AG09309 (cell line): ENCODE measurements at places on chromosomes 7 and 10.

GRCh38 chr7:138008588-138009349, 6.9 kb upstream of the CREB3L2 start:
- DNase-seq: no peak

DNA sequence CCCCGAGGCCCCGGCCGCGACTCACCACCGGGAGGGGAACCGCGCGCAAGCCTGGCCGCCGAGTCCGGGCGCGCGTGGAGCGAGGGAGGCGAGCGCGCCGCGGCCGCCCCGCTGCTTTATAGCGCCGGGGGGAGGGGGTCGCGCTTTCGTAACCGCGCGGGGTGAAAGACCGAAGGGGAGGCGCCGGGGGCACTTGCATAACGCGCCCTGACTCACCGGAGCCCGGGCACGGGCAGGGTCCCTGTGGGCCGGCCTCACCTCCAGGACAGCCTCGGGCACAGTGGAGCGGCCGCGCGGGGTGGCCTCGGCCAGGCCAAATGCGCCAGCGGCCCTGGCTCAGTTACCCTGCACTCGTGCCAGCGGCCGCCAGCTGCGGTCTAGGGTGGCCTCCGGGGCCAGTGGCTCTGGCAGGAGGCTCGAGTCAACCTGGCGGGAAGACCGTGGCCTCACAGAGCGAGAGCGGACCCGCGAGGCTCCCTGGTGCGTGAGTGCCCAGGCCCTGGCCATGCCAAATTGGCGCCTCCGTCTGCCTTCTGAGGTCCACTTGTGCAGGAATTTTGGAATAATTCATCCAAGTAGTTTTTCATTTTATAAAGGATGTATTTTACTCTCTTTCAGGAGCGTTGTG, at the start of gene RBP4:
RBP4 (minus strand) TSS at position 90 of the 628 bp plus-strand sequence. CDS start 207 bp downstream, outside the sequence.
- DNase-seq: no peak

DNA sequence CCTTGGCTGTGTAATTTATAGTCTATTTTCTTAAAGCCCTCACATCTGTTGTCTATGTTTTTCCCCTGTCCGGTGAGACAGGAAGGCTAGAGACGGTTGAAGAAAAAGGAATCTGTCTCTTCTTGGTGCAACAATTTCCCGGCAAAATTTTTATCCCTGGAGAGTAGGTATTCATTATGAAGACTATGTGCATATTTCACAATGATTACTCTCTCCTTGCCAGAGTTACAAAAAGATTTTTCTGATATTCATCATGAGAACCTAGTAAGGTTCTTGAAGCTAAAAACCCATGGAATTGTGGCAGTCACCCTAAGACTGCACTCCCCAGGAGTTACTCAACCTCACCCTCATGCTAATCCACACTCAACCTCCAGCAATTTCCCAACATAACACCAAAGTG, 55.0 kb upstream of the GHITM start:
- no peak for DNase-seq

GRCh38 chr10:7306616-7307015, 104.2 kb downstream of the SFMBT2 start:
- no peak for DNase-seq

DNA sequence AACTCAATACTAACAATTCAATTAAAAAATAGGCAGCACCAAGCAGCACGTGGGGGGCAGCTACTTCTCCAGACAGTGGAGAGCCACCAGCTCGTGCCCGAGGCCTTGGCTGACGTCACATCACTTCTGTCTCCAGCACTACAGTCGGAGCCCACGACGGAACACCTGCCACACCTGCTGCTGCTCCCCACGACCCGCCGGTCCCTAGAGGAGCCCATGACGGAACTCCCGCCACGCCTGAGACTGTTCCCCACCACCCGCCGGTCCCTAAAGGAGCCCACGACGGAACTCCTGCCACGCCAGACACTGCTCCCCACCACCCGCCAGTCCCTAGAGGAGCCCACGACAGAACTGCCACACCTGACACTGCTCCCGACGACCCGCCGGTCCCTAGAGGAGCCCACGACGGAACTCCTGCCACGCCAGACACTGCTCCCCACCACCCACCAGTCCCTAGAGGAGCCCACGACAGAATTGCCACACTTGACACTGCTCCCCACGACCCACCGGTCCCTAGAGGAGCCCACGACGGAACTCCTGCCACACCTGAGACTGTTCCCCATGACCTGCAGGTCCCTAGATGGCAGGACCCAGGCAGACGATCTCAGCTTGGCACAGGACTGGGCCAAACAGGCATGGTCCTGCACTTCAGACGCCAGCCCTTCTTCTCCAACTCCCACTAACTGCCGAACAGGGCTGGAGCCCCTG, 258.0 kb downstream of the ELFN1 start:
- DNase-seq: no peak

DNA sequence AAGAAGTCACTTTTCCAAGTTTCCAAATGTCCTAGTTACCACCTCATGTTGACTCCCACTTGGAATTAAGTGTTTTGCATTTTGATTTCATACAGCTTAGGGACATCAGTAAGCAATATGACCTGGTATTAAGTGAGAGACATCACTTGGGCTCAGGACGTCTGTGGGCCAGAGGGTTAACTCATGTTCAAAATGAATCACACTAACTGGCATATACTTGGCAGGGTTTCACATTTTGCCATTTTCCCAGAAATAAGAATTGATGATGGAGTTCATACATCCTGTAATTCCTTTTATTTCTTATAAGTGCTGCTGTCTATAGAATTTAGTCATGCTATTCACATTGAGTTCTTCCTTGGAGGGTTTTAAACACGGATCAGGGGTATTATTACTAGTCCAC, 516.5 kb downstream of the PHTF2 start:
- DNase-seq: no peak

DNA sequence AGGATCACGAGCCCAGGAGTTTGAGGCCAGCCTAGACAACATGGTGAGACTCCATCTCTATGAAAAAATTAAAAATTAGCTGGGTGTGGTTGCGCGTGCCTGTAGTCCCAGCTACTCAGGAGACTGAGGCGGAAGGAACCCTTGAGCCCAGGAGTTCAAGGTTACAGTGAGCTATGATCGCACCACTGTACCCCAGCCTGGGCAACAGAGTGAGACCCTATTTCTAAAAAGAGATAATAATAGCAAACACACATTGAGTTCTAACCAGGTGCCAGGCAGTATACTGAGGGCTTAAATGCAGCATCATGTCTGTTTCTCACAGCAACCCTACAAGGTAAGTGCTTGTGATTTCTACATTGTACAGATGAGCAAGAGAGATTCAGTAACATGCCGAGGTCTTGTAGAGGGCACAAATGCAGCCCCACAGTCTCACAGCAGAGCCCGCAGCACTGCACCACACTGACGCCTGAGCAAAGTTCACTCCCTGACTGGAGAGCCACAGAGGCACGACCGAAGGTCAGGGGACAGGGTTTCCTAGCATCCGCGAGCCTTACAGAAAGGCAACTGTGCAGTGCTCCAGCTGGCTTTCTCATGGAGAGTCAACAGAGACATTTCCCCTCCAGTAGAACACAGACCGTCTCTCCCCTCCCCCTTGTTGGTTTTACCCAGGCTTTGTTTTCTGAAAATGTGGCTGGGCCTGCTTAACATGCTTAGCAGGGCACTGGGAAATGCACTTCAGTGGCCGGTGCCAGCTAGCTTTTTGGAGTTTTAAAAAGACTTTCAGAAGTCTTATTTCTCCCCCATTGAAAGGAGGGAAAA, 36.5 kb downstream of the PDSS1 start:
- no peak for DNase-seq

DNA sequence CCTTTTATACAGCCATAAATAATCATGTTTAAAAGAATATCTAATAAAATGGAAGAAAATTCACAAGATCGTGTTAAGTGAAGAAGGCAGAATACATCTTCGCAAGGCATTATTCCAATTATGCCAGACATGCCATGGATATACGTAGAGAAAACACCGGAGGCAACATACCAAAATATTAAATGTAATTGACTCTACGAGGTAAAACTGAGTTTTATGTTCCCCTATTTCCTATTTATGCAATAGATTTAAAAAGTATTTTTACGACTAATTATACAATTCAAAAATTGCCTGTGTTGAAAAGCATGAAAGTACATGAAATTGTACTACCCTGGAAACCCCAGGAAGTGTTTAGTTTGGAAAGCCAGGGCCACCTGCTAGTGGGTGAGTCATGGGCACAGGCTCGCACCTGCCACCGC, 936 bp upstream of the REPIN1 start:
- DNase-seq: no peak

DNA sequence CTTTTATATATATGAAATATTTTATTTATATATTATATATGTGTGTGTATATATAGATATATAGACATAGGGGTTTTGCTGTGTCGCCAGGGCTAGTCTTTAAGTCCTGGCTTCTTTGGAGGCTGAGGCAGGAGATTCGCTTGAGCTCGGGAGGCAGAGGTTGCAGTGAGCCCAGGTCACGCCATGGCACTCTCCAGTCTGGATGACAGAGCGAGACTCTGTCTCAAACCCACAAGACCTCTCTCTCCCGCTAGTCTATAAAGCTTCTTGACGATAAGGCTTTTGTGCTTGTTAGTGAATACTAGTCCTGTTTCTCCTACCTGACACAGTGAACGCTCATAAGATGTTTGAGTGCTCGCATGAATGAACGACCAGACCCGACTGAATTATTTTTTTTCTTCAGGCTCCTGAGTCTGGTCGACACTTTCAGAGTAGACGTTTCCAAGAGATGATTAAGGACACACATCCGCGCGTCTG, 577 bp upstream of the DDX21 start:
- DNase-seq: no peak

- DNase-seq: no peak
These were observed 12.5 kb upstream of the HNRNPF start for GRCh38 chr10:43421519-43421918.

DNA sequence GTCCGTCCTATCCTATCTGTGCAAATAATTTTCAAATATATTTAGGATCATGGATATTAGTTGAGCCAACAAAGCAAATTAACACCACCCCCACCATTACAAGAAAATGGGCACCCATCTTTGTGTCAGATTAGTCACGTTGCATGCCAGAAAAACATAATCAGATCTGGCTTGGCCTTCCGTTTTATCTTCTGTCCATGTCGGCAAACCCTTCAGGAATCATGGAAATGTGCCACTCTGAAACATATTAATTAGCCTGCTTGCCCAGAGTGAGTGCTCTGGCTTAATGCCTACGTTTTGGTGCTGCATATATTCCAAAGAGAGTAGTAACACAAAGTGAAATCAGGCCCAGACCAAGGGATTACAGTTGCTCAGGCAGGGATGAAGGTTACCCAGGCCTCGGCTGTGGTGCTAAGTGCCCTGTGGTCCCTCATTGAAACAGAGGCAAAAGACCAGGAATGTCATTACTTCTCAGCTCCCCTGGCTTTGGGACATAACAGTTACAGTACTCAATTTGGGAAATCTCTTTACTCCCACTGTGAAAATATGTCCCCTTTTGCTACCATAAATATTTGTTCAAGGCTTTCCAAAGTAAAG, 154.0 kb upstream of the LSM8 start:
- no peak for DNase-seq
